ENCODE measurements at places on chromosomes 1 and 21. TPM values are rescaled to one million over a fixed set of nuclear protein-coding genes. Genes with fewer than 3 reads are reported as not detected.

The SZT2 gene
- total RNA-seq = 26.9 TPM

The TTLL7 gene
- 40.1 TPM for total RNA-seq

GRCh38 chr1:100323419-100324106 lies 28.7 kb upstream of the CDC14A start:
- DNase-seq = no peak
- no peaks in the 10 kb centered on the region for H3K27me3 ChIP-seq
- H3K4me1 ChIP-seq = no peaks in the 10 kb centered on the region

DNA sequence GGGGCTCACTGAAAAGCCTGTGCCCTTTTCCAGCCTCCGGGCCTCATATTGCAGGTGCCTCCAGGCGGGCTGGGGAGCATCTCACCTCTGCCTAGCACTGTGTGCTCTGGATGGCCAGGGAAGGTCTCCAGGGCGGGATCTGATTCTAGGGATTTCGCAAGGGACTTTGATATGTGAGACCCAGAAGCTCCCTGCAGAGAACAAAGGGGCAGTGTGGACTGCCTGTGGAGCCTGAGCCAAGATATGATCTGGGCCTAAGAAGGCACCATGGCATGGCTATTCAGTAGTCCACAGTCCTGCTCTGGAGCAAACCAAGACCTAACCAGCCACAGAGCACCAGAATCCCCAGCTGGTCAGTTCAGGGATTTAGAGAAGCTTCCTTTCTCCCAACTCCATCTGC lies 157.2 kb downstream of the ST6GALNAC5 start:
- no peaks in the 10 kb centered on the region for H3K4me1 ChIP-seq
- no peak overlapping the region for H3K27ac ChIP-seq
- no peaks in the 10 kb centered on the region for H3K27me3 ChIP-seq
- no peak overlapping the region for H3K4me3 ChIP-seq
- DNase-seq = no peak

DNA sequence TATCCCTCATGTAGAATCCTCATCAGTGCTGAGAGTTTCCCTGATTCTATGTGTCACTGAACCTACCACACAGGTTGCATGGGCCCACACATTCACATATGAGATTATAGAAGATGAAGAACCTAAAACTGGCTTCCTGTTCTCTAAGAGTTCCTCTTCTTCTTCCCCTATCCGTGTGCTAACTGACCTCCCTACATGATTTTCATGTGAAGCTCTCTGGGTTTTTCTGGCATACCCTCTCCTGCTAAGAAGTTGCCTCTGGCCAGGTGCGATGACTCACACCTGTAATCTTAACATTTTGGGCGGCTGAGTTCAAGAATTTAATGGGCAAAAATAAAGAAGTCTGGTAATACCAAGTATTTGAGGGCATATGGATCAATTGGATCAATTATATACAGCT lies 5.5 kb upstream of the CD244 start:
- H3K27ac ChIP-seq = no peak overlapping the region
- no peaks in the 10 kb centered on the region for H3K36me3 ChIP-seq
- H3K4me3 ChIP-seq = no peak overlapping the region
- H3K27me3 ChIP-seq = no peaks in the 10 kb centered on the region
- H3K4me1 ChIP-seq = no peaks in the 10 kb centered on the region
